Anterior cingulate cortex (tissue), 58 donors: ENCODE measurements at places on chromosomes 11 and 22.
A peak's percentile ranks its signal among the peaks of the same experiment; 100 is the strongest.

GRCh38 chr11:45145379-45146071 lies 914 bp upstream of the PRDM11 start:
- no peak for DNase-seq

DNA sequence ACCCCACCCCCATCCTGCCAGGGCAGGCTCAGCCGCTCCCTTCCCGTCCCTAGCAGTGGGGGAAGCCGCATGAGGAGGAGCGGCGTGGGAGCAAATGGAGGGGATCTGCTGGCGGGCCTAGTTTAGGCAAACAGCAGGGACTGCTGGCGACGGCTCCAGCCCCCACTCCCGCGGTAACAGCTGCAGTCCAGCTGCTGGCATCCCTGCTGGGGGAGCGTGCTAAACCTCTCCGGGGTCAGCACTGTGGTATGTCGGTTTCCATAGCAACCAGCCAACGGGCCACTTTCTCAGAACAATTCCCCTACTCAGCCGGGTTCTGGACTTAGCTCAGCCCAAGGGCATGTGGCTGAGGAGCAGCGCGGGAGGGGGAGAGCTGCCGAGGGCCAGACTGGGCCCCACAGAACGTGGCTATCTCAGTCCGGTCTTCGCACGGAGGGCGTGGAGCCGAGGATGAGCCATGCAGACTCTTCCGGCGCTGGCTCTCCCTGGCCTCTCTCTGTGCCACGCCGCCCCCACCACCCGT lies 98.8 kb downstream of the PKNOX2 start:
- DNase-seq: peak; percentile 76

GRCh38 chr11:124894606-124895430 lies 2.8 kb downstream of the ROBO4 start:
- DNase-seq: no peak

DNA sequence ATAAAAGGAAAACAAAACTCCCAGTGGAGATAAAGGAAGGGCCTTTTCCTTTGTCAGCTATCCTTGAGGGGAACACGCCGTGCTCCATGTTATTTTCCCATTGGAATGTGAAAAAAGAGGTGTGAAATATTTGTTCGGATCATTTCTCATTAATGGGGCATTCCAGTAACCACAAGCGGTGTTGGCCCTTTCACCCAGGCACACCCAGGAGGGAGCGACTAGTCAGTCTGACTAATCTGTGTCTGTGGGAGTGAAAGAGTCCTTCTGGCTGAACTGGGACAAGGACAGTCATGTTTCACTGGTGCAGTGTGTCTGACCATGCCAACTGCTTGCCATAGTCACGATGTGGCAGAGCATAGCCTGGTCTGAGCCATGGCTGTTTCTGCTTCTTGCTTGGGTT lies 13.0 kb upstream of the MYEOV start:
- no peak for DNase-seq

GRCh38 chr11:10114593-10115404 lies 179.2 kb downstream of the SBF2 start:
- no peak for DNase-seq

DNA sequence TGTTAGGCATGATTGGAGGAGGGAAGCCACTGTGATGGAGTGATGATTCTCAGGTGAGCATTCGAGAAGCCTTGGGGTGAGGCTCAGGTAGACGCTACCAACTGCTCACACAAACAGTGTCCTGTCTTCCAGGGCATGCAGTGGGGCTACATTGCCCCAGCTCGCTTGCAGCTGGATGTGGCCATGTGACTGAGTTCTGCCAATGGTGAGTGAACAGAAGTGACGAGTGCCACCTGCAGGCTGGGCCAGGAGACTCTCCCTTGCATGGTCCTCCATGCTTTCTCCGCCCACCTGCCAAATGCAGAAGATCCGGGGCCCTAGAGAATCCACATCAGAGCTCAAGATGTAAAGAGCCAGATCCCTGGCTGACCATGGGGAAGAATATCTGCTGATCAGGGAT lies 195.9 kb downstream of the BCR start:
- DNase-seq: no peak

DNA sequence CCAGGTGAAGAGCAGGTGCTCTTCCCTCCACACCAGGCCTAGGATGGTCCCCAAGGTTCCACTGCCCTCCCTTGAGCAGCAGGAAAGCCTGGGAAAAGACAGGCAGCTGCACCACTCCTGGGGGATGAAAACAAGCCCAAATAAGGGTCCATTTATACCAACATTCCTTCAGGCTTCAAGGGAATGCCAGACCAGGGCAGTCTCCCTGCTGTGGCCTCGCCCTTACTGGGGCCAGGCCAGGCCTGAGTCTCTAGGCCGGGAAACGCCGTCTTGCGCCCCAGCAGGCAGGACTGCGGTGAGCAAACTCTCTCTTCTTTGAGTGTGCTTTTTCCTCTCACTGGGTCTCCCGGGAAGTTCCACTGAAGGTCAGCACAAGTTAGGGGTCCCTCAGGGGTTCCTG lies 443.5 kb downstream of the SOX6 start:
- DNase-seq: no peak

DNA sequence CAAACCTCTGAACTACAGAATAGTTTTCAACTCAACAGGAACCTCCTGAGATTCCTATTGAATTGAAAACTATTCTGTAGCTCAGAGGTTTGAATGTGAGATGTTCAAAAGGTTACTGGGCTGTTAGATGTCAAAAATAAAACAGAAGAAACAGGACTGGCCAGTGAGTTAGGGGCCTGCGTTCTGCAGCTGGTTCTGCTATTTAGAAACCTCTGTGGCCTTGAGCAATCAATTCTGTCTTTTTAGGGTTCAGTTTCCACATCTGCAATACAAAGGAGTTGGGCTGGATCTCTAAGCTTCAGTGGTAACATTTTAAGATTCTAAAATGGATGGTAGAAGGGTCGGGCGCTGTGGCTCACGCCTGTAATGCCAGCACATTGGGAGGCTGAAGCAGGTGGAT lies 55.8 kb downstream of the CLMP start:
- no peak for DNase-seq

DNA sequence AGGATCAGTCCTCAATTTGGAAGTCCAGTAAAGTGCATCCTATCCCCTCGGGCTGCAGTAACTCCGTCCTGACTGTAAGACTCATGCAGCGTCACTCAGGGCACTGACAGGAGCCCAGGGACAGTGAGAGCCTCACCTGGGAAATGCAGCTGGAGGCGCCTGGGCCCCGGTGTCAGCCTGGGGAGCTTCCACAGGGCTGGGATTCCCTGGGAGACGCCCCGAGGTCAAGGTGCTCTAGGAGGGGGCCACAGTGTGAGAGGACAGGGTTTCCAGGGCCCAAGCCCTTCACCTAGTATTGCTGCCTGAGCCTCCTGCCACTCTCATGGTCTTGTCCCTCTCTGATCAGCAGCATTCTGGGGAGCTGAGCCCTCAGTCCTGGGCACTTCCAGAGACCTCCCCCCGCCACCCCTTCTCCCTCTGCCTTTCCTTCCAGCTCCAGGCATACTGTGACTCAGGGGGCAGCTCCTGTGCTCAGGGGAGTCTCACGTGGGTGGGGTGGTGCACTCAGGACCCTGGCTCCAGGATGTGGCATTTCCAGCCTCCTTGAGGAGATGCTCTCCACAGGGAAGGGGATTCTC lies 99.1 kb upstream of the IGLL5 start:
- no peak for DNase-seq

GRCh38 chr11:19245351-19245750 lies 4.6 kb upstream of the E2F8 start:
- DNase-seq: no peak

DNA sequence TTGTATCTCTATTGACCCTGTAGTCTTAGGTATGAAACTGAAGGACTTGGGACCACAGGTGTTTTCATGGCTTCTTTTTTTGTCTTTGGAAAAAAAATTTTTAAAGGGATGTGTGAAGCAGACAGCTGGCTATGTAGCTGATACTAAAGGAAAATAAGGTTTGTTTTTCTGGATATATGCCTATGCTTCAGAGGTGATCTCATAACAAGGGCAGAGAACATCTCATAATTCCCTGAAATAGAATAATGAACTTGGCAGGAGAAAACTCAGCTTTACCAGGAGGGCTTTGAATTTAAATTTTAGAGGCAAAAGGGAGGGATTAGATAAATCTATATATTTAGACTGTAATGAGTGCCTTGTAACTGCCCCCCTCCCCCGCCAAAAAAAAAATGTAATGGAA lies 714.9 kb downstream of the OPCML start:
- no peak for DNase-seq
